Activated CD8-positive, alpha-beta memory T cell treated with anti-CD3 and anti-CD28 coated beads for 24 hours (primary cell): ENCODE measurements at places on chromosomes 7 and 10.

DNA sequence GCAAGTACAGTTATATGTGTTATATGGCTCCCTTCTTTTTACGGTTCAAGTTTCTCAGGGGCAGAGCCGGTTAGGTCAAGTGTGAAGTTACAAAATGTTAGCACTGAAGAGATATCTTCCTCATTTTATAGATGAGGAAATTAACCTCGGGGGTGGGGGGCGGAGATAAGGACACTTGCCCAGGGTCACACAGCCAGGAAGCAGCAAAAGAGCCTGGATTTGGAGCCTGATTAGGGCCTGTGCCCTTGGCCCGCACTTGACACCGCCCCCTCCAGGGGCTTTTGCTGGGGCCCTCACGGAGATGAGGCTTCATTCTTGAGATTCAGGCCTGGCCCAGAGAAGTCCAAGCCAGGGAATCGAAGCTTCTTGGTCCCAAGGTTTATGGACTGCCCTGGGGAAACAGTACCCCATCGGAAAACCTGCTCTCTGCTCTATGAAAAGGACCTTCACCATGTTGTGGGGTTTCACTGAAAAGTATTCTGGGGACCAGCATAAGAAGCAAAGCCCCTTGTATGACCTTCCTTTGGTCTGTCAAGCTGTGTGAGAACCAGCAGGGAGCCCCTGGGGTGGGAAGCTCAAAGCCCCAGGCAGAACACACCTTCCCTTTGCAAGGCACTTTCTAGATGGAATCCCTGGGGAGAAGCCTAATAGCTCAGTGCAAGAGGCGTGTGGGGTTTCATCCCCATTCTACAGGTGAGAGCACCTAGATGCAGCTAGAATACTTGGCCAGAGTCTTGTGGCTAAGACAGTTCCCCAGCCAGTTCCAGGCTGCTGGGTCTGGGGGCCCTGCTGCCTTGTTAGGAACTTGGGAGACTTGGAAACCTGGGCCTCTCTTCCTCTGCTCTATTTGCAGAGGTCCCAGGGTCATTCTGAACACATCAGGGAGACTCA is 21.9 kb downstream of the UNC5B start:
- no peak for DNase-seq

DNA sequence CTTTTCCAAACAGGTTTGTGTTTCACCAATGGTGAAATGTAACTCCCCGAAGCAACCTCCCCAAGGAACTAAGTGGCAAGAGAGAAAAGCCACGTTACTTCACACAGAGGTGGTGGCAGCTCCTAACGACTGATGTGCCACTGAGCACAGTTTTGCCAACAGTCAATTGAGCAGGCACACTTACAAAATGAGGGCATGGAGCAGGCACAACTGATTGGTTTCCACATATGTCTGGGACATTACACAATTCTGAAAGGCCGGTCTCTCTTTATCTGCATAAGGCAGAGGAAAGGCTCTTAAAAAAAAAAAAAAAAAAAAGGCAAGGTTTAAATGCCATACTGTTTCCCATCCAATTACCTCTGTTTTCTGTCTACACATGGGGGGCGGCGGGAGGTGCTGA is 86.7 kb downstream of the GFRA1 start:
- no peak for DNase-seq

GRCh38 chr7:3301449-3301731 is 338 bp downstream of the SDK1 start:
- no peak for DNase-seq

GRCh38 chr10:60237977-60238758 is 151.5 kb downstream of the ANK3 start:
- no peak for DNase-seq

GRCh38 chr10:91185239-91185875 is 35.1 kb upstream of the PCGF5 start:
- no peak for DNase-seq

DNA sequence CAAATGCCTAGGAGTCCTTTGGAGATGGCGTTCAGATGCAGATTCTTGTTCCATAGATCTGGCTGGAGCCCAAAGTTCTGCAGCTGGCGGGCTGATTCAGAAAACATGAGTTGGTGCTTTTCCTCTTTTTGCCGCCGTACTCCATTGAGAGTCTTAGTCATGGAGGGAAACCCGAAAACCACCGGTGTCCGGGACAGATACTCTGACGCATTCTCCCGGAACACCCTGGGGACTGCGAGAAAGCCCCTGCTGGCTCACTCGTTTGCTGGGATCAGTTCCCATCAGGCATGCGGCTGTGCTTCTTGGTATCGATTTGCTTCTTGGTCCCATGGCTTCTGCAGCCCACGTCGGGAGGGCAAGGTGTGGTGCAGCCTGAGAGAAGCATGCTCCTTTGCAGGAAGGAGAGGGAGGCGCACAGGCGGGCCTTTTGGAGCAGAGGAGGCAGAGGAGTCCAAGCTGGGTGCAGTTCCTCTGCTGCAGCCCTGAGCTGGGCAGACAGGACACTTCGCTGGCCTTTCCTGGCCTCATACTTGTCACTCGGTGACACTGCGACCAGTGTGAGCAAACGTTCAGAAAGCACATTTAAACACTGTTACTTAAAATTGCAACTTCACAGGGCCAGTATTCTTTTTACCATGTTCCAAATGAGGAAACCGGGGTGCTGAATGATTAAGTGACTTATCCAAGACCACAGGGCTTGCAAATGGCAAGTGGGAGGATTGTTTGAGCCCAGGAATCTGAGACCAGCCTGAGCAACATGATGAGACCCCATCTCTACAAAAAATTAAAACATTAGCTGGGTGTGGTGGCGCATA is 30.6 kb upstream of the PFKFB3 start:
- DNase-seq: no peak

- DNase-seq: no peak
Measured at GRCh38 chr10:133134411-133135115, 25.5 kb upstream of the KNDC1 start.

DNA sequence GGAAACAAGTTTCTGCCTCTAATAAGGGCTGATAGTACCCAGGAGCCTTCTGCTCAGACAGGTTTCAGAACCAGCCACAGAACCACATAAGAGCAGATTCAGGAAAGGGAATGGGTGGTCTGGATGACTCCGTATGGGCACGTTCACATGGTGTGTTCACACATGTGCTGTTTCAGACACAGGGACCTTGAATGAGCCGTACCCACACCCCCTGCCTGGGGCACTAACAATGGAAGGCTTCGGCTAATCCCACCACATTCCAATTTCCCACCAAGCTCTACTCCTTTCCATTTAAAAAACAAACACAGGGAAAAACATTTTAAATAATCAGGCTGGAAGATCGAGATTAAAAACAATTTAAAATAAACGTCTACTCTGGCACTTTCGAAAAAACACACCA is 217.3 kb downstream of the GRID1 start:
- no peak for DNase-seq

GRCh38 chr10:43252166-43252782 is 14.6 kb downstream of the RASGEF1A start:
- peak; percentile 55 for DNase-seq

DNA sequence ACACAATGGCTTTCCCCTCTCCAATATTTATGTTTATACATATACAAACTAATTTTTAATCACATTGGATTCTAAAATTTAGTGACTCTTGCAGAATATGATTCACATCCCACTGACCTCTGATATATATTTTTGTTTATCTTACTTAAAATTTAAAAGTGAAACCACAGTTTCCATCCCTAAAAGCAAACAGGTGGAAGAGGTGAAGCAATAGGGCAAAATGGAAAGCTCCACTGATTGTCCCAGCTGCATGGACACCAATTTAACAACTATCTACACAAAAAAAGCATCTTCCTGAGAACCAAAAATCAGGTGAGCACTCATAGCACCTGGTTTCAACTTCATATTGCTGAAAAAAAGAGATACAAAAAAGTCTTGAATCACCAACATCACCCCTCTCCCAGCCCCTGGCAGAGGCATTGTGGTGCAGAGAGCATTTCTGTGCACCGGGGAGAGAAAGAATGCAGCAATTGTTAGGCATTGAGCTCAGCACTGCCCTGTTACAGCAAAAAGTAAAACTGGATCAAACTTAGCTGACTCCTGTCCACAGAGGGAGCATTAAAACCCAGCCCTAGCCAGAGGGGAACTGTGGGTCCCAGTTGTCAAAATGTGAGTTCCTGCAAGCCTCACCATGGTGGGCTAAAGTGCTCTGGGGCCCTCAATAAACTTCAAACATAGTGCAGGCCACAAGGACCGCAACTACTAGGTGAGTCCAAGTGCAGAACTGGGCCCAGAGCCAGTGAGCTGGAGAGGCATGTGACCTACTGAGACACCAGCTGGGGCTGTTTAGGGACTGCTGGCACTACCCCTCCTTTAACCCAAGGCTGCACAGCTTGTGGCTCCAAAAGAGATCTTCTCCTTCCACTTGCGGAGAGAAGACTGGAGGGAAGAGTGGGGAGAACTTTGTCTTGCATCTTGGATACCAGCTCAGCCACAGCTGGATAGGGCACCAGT is 92.1 kb downstream of the SIRT1 start:
- no peak for DNase-seq

- DNase-seq: no peak
Measured at GRCh38 chr10:6005856-6006395, 28.6 kb upstream of the IL15RA start.

GRCh38 chr7:32143301-32143700 is 73.1 kb upstream of the PDE1C start:
- DNase-seq: no peak

DNA sequence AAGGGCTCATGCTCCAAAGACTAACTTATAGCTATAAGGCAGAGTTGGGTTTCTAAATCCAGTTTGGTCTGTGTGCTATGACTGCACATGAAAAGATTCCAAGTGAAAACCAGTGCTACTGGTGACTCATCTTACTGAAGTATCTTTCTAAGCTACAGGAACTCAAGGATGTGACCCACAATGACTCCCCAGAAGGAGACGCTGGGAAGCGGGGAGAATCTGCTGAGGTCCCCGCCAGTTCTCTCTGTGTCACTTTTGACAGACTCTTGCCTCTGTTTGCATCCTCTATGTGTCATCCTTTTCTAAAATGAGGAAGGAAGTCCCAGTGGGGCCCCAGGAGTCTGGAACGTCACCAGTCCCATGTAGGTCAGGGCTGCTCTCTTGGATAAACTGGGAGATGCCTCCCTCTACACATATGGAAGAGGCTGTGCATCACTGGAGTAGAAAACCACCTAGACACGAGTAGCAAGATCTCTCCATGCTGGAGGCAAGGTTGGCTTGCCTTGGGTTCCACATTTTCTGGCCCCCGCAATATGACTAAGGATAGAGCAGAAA is 28.8 kb upstream of the GPR26 start:
- DNase-seq: no peak

DNA sequence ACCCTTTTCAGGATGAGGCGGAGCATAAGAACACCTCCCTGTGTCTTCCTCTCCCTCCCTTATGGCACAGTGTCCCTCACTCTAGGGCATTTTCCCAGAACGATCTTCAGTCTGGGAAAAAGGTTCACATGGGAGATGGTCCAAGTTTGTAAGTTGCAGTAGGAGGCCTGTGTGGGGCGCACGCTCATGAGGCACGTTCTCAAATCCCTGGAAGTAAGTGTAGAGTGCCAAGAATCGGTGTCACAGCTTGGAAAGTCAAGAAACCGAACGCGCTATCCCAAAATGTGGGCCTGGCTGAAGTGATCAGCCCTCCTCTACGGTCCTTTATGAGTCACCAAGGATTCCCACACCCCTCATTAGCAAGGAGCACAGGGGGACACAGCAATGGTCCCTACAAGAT is 23.9 kb upstream of the SMARCD3 start:
- no peak for DNase-seq

DNA sequence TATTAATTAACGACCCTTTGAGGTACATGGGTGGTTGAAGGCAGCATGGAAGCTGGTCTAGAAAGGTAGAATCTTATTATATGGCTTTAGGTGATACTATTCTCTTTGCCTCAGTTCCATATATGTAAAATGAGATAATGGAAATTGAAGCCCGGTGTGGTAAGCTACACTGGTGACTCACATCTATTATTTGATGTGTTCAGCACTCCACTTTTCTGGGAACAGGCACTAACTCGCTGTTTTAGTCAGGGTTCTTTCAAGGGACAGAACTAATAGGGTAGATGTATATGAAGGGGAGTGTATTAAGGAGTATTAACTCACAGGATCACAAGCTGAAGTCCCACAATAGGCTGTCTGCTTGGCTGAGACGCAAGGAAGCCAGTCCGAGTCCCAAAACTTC is 4.4 kb upstream of the TRUB1 start:
- DNase-seq: no peak

GRCh38 chr7:23205909-23206767 is 24.3 kb downstream of the NUP42 start:
- DNase-seq: no peak

GRCh38 chr7:46784732-46785131 is 797.2 kb downstream of the TNS3 start:
- no peak for DNase-seq

GRCh38 chr10:48604991-48605508 is at the start of gene ARHGAP22:
Gene ARHGAP22, minus strand, starts transcription at chr10:48605073. Its CDS starts 277 bp downstream, at chr10:48604796.
- no peak for DNase-seq

DNA sequence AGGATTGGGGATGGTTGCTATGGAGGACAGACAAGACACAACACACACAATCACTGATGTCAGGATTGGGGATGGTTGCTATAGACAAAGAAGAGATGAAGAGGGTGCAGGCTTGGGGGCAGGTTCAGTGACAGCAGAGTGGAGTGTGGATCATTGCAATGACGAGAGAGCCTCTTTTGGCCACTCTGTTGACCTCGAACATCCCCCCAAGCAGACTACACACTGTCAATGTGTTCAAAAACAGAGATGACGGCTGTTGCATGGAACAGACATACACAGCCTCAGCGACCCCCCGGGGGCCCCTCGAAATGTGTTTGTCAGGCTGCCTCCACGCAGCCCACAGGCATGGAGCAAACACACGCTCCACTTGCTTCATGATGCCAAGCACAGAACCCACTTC is 133.0 kb downstream of the PTPRN2 start:
- DNase-seq: no peak

DNA sequence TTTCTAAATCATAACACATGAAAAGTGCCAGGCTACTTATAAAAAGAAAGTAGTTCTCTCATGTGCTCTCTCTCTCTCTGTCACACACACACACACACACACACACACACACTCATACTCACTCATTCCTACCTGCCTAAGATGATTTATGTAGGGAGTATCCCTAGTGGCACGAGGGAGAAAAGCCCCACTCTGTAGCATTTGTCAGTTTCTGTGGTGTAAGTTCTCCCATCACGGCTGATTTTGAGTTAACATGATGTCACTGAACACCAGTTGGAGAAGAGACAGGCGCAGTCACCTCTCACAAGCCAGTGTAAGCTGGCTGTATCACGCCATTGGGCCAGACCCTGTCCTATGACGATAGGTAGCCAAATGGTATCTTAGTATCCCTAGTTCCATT is 395.4 kb downstream of the SFMBT2 start:
- DNase-seq: no peak

GRCh38 chr7:289209-289755 is 688 bp upstream of the FOXL3 start:
- DNase-seq: no peak

DNA sequence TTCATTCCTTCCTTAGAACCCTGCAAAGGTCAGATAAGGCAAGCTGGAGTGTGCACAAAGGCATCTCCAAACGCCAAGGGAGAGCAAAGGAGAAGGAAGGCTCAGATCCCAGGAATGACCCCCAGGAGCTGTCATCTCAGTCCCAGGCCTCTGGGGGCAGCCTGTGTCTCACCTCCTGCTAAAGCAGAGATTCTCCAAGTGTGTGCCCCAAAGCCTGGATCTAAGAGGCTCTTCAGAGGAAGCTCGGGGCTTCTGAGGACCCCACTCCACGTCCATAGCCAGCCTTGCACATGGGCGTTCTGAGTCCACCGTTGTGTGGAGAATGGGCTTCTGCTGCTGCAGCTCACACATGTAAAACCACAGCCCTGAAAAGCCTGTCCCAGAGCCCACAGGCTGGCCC is 5.1 kb upstream of the GRID1 start:
- DNase-seq: peak; percentile 42

GRCh38 chr7:100603726-100604027 is 1.5 kb downstream of the PCOLCE start:
- DNase-seq: no peak

- no peak for DNase-seq
Measured at GRCh38 chr7:151064454-151064853, 5.1 kb downstream of the SLC4A2 start.
